ENCODE measurements at places on chromosomes 11 and 22.

DNA sequence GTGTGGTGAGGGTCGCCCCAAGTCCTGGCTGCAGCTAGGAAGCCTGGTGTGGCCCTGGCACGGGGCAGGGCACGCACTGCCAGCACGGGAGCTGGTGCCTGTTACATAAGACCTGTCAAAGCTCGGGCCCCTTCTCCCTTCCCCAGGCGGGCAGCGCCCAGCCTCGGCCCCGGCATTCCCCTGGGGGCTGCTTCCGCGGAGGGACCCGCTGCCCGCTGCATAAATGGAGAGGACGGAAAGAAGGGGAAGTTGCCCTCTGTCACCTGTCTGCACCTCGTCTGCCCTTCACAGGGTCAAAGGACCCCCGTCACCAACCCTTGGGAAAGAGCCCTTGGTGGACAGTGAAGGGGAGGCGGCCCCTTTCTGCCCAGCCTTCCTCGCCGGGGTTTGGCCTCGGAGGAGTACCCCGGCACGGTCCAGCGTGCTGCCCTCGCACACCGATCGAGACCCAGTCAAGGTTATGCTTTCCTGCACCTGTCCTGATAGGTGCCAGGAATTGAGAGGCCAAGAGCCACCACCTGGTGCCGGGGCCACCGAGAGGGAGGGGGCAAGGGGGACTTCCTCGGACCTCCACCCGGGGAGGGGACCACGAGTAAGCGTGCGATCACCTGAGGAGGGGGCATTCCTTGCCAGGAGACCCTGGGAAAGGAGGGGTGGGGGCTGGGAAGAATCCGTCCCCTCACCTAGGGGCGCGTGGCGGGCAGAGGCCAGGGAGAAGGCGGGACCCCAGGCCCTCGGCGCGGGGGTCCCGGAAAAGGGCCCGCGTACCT is 16.8 kb upstream of the MFRP start:
- DNase-seq, result peak; percentile 37

DNA sequence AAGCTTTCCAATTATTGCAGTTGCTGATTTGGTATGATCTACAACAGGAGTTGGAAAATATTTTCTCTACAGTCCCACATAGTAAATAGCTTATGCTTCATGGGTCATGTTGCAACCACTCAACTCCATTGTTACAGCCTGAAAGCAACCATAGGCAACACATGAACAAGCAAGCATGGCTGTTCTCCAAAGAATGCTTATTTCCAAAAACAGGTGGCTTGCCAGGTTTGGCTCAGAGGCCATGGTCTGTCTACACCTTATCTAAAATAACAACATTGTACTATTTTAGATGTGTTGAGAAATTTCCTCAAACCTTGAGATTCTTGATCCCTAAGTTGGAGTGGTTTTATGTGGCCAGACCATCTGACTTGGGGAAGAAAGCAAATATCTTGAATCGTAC is 153.9 kb upstream of the MPPED2 start:
- DNase-seq, result no peak

DNA sequence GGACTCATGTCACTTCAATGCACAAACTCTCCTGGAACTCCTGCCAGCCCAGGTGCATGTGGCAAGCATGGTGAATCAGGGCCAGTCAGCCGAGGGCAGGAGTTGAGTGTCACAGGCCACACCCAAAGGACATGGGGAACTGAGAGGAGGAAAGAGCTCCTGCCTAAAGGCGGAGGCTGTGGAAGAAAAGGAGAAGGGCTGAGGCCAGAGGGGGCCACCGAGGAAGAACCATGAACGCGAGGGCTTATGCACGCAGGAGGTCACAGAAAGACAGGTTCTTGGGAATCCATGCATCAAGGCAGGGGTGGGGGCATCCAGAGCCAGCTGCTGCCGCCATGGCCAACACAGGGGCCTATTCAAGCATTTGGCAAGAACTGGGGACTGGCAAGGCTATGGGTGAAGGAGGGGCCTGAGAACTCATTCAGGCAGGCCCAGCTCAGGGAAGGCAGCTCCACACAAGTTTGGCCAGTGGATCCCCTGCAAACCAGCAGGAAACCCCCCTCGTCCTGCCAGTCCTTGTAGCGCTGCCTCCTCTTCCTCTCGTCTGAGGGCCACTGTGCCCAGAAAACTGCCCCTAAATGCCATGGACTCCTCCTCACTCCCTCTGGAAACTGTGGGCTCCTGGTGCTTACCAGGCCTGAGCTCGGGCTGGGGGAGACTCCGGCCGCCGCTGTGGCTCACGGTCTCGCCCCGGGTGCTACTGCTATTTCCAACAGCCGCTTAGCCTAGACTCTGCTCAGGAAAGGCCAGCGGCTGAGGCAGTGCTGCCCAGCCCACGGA is 15.4 kb downstream of the PPM1F start:
- peak; percentile 90 for DNase-seq

DNA sequence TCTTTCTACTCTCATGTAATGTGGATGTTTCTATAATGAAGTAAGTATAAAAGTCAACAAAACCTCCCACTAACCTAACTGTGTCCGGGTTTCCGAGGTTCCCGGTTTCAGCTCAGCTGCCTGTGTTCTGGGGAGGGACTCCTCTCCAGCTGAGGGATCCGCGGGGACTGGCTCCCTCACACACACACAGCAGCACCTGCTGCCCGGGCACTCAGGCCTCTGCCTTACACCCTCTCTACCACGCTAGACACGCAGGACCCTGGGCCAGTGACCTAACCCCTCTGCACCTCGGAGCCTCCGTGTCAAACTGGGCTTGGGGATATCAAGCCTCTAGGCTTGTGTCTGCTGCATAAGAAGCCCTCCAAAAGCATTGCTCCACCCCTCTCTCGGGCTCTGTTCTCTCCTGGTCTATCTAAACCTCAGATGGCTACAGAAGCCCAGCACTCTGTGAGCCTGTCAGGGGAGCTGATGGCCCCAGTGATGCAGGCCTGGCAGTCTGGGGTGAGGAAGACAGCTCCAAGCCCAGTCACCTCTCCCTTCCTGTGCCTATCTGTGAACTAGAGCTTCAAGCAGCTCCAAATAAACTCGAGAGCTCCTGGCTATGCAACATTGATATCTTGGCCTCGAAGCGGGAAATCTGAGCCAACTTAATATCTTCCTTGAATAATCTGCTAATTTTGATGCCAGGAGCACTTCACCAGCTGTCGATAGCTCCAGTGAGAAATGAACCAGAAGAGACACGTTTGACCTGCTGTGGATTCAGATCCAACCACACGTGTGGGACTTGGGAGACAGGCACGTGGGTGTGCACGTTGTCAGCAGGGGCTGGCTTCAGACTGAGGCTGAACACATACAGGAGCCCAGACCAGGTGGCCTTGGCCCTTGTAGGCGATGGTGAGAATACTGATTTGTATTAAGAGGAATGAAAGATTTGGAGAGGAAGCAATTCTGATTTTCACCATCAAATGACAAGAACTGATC is 232.7 kb upstream of the B3GAT1 start:
- no peak for DNase-seq

- DNase-seq, result peak; percentile 30
Observed at GRCh38 chr11:61157743-61158142, 3.5 kb downstream of the VPS37C start.

- no peak for DNase-seq
Observed at GRCh38 chr11:456533-456932, 6.5 kb downstream of the PTDSS2 start.

DNA sequence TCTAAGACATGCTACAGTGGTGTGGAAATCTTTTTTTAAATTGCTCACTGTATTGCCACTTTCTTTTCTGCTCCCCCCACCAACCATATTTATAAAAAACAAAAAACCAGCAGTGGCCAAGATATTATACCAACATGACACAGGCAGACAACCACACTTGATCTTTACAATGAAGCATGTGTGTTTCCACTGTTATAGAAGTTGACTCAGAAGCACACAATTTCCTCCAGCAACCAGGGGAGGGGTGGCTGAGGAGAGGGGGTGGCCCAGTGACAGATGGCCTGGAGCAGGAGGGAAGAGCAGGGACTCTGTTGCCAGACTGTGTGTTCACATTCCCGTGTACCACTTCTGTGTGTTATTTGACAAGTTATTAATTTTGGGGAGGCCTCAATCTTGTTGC is 14.8 kb downstream of the CD59 start:
- DNase-seq, result peak; percentile 80

DNA sequence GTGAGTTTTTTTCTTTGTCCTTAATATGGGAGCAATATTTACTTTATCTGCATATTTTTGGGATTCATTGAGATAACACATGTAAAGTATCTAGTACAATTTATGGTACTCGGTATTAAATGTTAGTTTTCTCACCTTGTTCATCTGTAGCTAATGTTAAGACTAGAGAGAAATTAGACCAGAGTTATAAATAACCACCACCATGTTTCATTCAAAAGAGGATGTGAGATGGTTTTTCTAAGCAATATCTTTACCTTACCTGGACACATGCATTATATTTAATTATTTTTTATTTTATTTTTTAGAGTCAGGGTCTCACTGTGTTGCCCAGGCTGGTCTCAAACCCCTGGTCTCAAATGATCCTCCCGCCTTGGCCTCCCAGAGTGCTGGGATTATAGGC is 18.4 kb downstream of the ARHGAP42 start:
- no peak for DNase-seq

- no peak for DNase-seq
Observed at GRCh38 chr22:48753752-48754517, 1073.7 kb downstream of the BRD1 start.

DNA sequence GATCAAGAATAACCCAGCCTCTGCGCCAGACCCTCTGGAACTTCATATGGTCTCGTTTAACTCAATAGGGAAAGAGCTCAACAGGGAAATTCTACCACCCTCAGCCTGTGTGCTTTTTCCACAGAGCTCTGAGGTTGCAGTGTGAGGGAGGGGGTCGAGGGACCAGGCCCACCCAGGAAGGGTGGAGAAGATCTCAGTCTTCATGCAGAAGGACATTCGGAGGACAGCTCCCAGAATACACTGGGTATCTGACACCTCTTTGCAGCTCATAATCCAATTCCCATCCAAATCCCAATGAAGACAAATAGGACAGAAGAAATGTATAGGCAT is 56.6 kb downstream of the ST14 start:
- DNase-seq, result no peak

DNA sequence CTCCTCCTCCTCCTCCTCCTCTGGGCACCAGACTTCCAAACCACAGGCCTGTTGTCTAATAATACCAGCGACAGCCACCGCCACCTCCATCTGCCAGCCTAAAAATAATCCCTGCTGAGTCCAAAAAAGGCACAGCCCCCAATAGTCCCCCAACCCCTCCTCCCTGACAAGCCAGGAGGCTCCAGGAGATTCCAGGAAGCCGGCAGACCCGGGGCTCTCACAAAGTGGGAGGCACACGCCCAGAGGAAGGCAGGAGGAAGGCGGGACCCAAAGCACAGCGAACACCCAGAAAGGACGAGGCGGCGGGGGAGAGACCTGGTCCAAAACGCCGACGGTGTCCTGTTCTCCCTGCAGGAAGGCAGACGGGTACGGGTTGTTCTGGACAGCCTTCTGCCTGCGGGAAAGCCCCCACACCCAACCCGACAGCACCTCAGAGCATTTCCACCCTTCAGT is 5.9 kb downstream of the IGSF9B start:
- DNase-seq, result no peak

DNA sequence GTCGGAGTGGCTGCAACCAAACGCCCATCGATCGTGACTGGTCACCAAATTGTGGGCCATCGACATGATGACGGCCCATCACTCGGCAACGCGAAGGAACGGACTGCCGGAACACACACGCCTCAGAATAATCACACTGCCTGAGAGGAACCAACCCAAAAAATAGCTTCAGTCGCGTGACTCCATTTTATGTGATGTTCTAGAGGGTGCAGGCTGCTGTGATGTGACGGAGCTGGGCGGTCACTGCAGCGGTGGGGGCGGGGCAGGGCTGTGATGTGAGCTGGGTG is 174.6 kb downstream of the CTTN start:
- DNase-seq, result no peak

- no peak for DNase-seq
Observed at GRCh38 chr11:48006301-48006992, 26.1 kb downstream of the PTPRJ start.

GRCh38 chr11:59957094-59957493 is 6.7 kb upstream of the OOSP4A start:
- no peak for DNase-seq

- peak; percentile 97 for DNase-seq
Observed at GRCh38 chr11:75174781-75175370, 24.0 kb downstream of the SLCO2B1 start.

- no peak for DNase-seq
Observed at GRCh38 chr11:68541116-68541515, 80.6 kb downstream of the PPP6R3 start.

DNA sequence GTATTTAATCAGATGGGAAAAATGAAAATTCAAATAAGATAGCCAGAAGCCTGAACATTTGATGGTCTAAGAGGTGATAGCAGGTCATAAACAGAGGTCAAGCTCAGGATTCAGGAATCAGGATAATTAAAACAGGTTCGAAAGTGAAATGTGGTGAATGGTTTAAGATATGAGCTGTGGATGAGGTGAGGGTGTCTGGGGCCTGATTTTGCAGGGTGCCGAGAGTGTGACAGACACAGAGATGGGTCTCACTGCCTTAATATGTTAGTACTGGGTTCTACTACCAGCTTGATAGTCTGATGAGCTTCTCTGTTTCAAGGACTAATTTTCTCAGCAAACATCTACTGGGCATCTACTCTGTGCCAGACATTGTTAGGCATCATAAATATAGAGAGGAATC is 19.9 kb upstream of the EMSY start:
- DNase-seq, result no peak

DNA sequence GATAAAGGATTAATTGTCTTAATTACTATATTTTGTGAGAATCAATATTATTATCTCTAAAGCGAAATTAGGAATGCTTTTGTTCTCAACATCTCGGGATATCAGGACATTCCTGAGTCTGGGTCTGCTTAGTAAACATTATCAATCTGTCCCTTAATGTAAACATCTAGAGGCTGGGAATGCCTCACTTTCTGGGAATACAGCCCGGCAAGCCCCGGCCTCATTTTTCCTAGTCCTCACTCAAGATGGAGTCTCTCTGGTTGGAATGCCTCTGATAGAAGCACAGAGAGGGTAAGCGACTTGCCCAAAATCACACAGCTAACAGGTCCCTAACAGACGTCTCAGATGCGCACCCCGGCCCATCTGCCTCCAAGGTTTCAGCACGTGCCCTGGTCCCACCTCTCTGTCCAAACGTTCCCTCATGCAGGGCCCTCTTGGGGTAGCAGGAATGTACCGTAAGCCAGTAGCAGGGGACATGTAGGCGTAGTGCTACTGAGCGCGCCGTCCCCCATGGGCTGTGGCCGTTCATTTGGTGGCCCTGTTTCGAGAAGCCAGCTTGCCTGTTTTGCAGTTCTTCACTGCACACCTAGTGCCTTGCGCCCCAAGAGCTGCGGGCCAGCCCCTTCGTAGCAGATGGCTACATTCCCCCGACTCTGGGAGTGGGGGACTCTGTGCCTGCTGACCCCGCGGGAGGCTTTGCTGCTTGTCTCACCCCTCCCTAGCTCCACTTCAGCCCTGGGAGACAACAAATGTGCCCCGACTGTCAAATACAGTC is 62.2 kb upstream of the FADD start:
- no peak for DNase-seq

DNA sequence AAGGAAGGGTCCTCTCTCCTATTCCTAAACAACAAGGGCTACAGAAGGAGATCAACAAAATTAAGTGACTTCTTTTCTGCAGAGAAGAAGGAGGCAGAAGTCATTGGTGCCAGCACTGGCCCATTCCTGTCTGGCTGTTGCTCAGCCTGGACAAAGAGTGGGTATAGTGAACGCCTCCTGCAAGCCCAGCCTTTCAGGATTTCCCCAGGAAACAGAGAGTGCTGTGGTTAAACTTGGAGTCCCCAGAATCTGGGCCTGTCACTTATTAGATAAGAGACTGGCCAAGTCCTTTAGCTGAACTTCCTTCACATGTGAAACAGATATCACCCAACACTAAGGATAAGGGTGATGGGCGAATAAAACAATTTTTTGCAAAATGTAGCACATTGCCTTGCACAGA is 10.9 kb downstream of the TST start:
- DNase-seq, result no peak

All from suppressor macrophage (primary cell).